ENCODE measurements at places on chromosomes 2 and 18. TPM values are rescaled to one million over a fixed set of nuclear protein-coding genes. Genes with fewer than 3 reads are reported as not detected.

DNA sequence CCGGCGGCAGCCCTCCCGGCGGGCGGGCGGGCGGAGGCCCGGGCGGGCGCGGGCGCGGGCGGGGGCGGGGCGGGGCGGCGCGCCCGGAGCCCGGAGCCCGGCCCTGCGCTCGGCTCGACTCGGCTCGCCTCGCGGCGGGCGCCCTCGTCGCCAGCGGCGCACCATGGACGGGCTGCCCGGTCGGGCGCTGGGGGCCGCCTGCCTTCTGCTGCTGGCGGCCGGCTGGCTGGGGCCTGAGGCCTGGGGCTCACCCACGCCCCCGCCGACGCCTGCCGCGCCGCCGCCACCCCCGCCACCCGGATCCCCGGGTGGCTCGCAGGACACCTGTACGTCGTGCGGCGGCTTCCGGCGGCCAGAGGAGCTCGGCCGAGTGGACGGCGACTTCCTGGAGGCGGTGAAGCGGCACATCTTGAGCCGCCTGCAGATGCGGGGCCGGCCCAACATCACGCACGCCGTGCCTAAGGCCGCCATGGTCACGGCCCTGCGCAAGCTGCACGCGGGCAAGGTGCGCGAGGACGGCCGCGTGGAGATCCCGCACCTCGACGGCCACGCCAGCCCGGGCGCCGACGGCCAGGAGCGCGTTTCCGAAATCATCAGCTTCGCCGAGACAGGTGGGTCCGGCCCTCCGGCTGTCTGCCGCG lies at the start of gene INHBB:
Gene INHBB, plus strand, starts transcription at position 111 of the 641 bp plus-strand sequence. Its CDS starts 53 bp downstream, at position 164.
- peak; percentile 51 for DNase-seq

The FAM161A gene
- 0.75 TPM for total RNA-seq

DNA sequence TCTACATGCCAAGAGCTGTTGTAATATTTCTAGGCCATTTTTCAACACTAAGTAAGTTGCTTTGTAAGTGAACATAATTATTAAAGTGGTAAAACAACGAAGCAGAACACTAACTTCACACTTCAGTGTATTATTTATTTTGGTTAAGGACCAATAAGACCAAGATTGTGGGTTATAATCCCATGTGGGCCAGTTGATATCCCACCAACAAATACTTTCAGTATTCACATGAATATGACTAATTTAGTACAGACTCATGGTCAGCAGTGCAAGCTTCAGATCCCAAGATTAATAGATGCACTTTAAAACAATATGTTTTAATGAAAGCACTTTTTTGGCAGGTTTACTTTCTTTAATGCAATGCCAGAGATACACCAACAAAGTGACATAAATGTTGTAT lies 154.3 kb downstream of the LCLAT1 start:
- no peak for DNase-seq

- DNase-seq, result no peak
These were observed 312.0 kb downstream of the GPD2 start for GRCh38 chr2:156748221-156748620.

GRCh38 chr2:128779301-128780095 lies 460.8 kb upstream of the HS6ST1 start:
- peak; percentile 32 for DNase-seq

The LYPD6B gene
- not detected for total RNA-seq

GRCh38 chr2:69191634-69192033 lies 178.7 kb downstream of the ANTXR1 start:
- no peak for DNase-seq

The PLB1 gene
- 0.45 TPM for total RNA-seq

The CCDC74B gene
- total RNA-seq, result not detected

The MOGAT1 gene
- total RNA-seq, result 10.2 TPM

- no peak for DNase-seq
These were observed 608.5 kb downstream of the RNF144A start for GRCh38 chr2:7525746-7526145.

- no peak for DNase-seq
These were observed 6.2 kb downstream of the CPS1 start for GRCh38 chr2:210562502-210563080.

The FIGN gene
- 6.0 TPM for total RNA-seq

DNA sequence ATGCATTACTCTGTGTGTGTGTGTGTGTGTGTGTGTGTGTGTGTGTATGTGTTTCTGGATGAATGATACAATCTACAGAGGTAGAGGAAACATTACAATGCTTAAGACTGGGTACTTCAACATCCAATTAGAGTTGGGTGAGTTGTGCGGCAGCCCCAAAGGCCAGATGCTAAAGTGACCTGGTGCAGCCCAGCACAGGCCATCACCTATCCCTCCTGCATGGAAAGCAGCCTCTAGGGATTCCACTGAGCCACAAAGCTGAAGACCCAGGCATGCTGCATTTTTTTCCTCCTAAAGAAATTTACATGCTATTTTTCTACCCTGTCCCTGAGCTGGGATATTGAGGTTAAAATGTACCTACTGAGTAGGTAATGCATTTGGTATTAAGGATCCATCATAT lies 79.1 kb upstream of the ETAA1 start:
- no peak for DNase-seq

GRCh38 chr2:96866986-96867755 lies 2.7 kb downstream of the SEMA4C start:
- no peak for DNase-seq

GRCh38 chr2:72916743-72917137 lies 579 bp upstream of the EMX1 start:
- no peak for DNase-seq

GRCh38 chr2:71609029-71609428 lies 155.7 kb downstream of the DYSF start:
- peak; percentile 37 for DNase-seq

DNA sequence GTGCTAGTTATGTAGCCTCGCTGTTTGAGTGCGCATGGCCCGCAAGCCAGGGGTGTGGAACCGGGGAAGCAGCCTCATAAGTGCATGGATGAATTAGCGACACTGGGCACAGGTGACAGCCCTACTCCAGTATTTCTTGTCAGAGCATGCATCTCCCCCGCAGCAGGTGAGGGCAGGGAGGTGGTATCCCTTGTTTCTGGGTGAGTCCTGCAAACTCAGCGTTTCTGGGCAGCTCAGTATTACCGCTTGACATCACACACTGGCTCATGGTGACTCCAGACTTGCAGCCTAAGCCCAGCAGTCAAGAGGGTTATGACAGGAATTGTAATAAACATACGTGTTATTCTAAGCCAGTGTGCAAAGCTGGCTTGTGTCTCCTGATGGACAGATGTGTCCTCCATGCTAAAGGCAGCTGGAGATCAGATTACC lies 2.5 kb downstream of the CABLES1 start:
- no peak for DNase-seq

- DNase-seq, result no peak
These were observed 115.2 kb upstream of the ITGA4 start for GRCh38 chr2:181341855-181342600.

GRCh38 chr2:50514901-50515300 lies 517.0 kb downstream of the NRXN1 start:
- DNase-seq, result no peak

DNA sequence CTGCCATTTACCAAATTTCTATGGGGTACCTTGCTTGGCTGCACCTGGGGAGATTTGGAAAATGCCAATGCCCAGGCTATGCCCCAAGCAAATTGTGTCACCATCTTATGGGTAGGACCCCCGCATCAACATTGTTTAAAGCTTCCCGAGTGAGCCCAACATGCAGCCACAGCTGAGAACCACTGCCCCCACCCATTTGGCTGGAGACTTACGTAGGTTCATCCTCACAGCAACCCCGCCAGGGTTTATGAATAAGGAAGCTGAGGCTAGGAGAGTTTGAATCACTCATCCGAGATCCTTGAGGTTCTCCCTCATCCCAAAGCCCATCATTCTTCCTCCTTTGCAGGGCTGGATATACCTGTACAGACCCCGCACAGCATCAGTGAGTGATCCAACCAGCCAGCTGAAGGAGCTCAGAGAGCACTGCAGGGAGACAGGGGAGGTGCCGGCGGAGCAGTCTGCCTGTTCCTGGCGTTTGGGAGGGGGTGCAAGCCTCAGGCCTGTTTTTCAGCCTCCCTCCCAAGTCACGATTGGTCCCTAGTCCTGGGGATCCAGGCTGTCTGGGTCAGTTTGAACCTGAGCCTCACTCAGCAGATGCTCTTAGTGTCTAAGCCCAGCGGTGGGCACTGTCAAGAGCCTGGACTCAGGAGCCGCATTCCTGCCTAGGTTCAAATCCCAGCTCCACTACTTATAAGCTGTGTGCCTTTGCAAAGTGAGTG lies 164.9 kb downstream of the SMAD7 start:
- no peak for DNase-seq

DNA sequence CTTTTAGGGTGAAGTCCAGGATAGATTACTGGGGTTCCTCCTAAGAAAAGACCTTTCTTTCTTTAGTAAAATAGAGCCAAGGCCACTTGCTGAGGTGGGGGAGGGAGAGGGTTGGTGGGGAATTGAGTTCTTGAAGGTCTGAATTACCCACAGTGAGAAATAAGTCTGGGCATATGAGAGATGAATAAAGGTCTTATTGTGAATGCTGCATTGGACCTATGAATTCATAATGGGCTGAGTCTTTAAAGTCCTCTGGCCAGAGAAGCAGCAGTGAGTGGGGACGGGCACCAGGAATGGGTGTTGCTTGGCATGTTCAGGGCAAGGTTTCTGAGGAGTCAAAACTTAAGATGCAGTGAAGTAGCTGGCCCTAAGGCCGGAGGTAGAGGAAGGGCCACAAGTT lies 10.5 kb downstream of the MAPRE3 start:
- DNase-seq, result no peak

- DNase-seq, result no peak
These were observed 246.3 kb upstream of the RASGRP3 start for GRCh38 chr2:33230195-33230594.

The KRTCAP3 gene
- total RNA-seq, result 7.1 TPM

DNA sequence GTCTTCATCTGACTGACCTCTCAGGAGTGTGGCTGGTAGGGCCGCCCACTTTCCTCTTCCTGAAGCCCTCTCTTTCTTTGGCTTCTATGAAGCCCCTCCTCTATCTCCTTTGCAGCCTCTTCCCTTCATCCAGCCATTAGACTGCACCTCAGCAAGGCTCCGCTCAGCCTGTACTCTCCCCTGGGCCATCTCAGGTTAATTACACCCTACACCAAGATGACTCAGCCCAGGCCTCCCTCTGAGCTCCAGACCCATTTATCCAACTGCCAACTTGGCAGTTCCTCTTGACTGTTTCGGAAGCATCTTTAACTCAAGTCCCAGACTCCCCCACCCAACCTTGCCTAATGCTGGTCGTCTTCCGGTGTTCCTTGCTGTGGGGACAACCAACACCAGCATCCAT lies 5.8 kb upstream of the WNT6 start:
- DNase-seq, result no peak

DNA sequence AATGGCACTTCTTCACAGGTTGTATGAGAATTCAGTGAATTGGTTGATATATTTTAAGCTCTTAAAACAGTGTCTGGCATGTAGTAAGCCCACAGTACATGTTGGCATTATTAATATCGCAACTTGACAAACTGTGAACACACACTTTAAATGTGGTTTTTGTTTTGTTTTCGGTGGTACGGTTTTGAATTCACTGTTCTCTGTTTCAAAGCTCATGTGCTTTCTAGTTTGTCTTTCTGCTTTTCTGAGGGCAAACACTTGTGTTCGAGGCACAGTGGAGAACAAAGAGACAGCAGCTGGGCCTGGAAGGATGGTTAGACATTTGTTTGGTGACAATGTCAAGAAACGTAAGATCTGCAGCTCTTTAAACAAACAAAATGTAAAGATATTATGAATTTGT lies 276.5 kb upstream of the MC4R start:
- DNase-seq, result no peak

- DNase-seq, result no peak
These were observed 44.2 kb downstream of the DPYSL5 start for GRCh38 chr2:26892133-26892532.

The EVA1A gene
- 84.3 TPM for total RNA-seq

GRCh38 chr2:47293976-47294375 lies 109.0 kb upstream of the MSH2 start:
- DNase-seq, result no peak

The IL1RL2 gene
- 2.5 TPM for total RNA-seq

DNA sequence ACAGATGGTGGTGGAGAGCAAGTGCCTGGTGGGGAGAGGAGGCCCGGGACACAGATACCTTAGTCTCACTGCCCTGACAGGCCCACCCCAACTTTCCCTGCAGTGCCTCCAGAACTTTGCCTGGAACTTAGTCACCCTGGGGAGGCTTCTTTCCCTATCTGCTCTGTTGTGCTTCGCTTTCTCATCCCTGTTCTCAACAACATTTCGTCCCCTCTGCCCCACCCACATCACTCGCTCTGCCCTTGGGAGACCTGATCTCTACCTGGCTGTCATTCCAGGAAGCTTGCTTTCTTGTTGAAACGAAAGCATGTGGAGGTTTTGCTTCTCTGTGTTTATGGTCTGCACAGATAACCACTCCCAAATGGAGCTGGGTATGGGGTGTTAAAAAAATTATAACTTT lies 93.8 kb downstream of the PRKCE start:
- no peak for DNase-seq

The RESP18 gene
- not detected for total RNA-seq
